ENCODE measurements at places on chromosomes 16 and 17.

GRCh38 chr16:85616607-85617321 lies 3.6 kb downstream of the GSE1 start:
- DNase-seq, result no peak

DNA sequence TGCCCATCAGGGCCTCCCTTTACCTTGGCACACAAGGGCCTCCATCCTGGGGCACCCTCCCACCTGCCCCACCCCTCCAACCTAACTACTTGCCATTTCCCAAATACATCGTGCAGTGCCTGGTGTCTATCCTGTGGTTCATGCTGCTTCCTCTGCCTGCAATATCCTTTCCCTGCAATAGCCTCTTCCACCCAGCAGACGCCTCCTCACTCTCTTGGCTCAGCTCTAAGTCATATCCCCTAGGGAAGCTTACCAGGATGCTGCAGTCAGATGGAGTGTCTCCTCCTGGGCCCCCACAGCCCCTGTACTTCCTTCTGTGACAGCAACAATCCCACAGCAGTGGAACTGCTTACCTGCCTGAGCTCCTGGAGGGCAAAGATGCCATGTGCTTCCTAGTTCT lies 36.7 kb downstream of the CCDC182 start:
- no peak for DNase-seq

- DNase-seq, result no peak
These were observed 1.0 kb upstream of the RHOT1 start for GRCh38 chr17:32141258-32141657.

- no peak for DNase-seq
These were observed 26.1 kb downstream of the TRPV3 start for GRCh38 chr17:3531266-3532101.

DNA sequence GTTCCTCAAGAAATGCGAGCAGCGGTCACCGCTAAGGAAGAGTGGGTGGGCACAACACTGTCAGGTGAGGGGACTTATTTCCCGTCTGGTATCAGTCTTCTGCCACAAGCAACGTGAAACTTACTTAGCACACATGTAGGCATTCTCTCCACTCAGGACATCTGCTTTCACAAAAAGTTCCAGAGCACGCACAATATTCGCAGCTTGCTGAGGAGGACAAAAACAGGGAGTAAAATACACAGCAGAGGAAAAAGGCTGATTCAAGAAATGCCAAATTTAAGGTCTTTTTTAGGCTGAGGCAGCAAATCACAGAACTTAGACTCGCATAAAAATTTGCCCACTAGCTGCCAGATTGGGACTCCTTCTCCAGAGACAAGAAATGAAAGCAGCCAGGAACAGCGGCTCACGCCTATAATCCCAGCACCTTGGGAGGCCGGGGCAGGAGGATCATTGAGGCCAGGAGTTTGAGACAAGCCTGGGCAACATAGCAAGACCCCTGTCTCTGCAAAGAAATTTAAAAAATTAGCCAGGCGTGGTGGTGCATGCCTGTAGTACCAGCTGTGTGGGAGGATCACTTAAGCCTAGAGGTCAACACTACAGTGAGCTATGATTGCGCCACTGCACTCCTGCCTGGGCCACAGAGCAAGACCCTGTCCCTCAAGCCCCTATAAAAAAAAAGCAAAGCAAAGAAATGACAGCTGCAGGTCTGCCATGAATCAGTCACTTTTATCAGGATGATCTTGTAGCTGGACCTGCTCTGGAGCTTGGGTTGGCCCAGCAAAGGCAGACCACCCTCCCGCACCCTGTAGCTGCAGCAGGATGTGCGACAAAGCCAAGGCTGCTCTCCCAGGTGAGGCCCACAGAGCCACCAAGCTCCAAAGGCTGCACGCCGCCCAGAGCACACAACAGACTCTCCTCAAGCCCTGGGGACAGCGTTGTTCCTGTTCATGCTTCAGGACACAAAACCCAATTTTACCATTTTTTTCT lies 20.5 kb downstream of the USP36 start:
- DNase-seq, result no peak

GRCh38 chr16:31525113-31525512 lies 2.6 kb upstream of the AHSP start:
- DNase-seq, result no peak

DNA sequence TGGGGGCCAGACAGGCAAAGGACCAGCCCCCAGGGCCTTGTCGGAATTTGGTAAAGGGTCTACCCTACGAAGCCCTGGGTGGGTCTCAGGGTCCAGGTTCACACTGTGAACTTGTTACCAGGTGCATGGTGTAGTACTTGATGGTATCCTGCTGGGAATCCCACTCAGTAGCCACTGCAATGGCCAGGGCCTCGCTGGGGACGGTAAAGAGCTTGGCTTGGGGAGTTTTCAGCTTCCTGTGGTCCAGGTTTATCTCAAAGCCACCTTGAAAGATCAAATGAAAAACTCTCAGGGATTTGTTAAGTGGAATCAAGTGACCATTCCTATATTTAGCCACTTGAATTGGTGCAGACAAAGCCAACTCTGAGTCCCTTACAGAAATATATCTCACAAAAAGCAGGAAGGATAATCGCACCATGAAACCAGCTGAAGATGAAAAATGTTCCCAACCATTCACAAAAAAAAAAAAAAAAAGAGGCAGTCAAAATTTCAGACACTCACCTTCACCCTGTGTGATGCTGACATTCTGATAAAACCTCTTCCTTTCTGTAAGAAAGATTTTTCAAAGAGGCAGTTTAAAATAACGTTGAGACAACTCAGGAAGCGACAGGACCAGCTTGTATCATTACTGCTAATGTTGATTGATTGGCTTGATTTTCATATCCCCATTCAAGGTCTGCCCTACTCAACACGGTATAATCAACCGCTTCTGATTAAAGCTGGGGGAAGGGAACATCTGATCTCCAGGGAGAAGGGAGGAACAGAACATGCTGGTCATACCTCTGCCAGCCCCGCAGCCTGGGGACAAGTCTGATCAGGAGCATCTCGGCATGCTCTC lies 10.6 kb downstream of the ATPAF2 start:
- no peak for DNase-seq

DNA sequence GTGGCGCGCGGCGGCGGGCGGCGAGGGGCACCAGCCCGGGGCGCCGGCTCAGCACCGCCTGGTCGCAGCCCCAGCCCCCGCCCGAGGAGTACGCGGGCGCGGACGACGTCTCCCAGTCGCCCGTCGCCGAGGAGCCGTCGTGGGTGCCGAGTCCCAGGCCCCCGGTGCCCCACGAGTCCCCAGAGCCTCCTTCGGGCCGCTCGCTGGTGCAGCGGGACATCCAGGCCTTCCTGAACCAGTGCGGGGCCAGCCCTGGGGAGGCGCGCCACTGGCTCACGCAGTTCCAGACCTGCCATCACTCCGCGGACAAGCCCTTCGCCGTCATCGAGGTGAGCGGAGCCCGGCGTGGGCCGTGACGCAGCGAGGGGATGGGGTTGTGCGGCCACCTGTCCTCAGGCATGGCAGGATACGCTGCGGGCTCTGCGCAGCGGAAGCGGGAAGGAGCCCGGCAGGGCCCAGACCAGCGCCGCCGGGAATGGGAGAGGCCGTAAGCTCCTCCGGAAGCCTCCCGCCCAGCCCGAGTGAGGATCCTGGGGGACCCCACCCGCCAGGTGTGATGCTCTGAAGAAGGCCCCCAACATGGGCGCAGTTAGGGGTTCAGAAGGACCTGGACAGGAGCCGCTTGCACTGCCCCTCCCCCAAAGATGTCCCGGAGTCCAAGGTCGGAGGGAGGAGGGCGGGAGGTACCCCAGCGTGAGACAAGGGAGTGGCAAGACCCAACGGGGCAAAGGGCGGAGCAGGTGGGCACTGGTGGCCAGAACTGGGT lies 522 bp downstream of the NAGS start:
- no peak for DNase-seq

GRCh38 chr17:49210158-49211029 lies at the start of the genes ABI3 and GNGT2:
ABI3 (plus strand) TSS chr17:49210707; CDS start chr17:49210725, 18 bp downstream.
GNGT2 (minus strand) TSS chr17:49210574; CDS start chr17:49207422, 3,152 bp downstream.
- DNase-seq, result peak; percentile 53

GRCh38 chr17:62616993-62617893 lies 10.2 kb upstream of the MRC2 start:
- DNase-seq, result no peak

DNA sequence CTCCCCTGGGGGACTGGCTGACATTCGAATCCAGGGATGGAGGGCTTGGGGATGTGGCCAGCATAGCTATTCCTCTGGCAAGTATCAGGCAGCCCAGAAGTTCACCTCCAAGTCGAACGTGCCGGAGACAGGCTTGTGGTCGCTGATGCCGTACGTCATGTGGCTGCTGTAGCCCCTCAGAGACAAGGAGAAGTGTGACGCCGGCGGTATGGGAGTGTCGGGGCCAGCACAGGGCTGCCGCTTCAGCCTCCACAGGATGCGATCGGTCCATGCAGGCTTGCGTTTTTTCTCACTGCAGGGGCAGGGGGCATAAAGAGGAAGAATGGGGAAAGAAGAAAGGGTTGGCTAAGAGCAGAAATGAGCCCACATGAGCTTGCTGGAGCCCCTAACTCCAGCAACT lies 5.3 kb upstream of the MYO1C start:
- DNase-seq, result no peak

GRCh38 chr16:77617996-77618395 lies 104.3 kb upstream of the NUDT7 start:
- DNase-seq, result no peak

- no peak for DNase-seq
These were observed 23.8 kb downstream of the SEC14L1 start for GRCh38 chr17:77164483-77165091.

DNA sequence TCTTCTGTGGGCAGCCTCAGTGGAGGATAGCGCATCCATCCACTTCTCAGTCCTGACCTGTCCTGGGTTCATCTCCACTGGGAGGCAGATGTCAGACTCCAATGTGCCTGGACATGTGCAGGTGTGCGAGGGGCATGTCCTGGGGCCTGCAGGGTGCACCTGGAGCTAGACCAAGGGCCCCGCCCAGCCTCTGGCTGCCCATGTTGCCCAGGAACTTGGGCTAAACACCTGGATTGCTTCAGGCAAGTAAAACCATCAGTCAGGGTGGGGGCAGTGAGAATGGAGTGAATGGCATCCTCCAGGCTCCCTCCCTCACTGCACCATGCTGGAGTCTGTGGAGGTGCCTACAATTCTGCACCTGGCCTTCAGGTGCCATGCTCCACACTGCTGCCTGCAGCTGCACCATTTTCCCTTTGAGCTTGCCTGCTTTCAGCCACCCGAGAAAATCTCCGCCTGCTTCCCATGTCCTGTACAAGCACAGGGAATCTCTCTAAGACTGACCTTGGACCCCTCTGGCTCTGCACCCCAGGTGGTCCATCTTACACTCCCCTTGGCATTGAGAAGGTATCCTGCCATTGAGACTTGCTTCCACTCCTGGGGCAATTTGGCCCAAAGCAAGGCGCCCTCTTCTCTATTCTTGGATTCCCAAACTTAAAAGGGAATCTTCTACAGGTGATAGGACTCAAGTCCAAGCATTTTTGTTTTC lies 2.1 kb upstream of the MFSD6L start:
- DNase-seq, result no peak

DNA sequence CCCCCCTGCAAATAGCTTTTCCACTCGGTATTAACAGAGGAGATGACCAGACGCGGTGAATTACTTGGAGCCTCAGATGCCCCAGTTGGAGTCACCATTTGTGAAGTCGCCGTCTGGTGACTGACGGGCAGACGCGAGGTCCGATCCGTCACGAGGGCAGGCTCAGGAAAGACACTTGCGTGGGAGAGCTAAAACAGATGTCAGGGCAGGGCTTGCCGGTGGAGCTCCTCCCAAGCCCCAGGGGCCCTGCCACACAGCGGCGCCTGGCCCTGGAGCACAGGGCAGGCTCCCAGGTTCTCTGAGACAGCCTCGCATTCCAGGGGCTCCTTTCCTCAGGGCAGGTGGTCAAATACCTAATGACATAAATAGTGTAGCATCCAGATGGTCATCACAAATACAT lies 348.3 kb downstream of the C16orf95 start:
- no peak for DNase-seq
